ENCODE measurements at places on chromosomes 13 and 19.

DNA sequence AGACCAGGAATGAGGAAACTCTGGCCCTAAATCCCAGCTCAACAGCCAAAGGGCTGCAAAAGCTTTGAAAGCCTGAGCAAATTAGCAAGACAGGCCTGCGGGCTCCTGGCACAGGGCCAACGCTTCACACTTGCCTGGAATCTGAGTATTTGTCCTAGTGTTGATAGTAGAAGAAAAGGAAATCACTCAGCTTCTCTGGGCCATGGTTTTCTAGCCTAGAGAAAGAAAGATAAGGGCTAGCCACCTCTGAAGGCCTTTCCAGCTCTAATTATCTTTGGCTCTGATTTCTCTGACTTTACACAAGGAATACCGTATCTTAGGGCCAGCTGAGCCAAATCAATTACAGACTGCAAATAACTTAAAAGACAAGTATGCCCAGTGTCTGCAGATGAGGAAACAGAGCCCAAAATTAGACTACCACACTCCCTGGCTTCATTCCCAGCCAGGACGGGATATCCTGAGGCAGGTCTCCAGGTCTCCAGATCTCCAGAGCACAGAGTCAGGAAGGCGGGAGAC lies 69.6 kb downstream of the STK24 start:
- DNase-seq = no peak

- DNase-seq = no peak
Measured at GRCh38 chr19:9850235-9850959, 15.3 kb downstream of the PIN1 start.

- no peak for DNase-seq
Measured at GRCh38 chr19:5182751-5183150, 157.9 kb downstream of the PTPRS start.

DNA sequence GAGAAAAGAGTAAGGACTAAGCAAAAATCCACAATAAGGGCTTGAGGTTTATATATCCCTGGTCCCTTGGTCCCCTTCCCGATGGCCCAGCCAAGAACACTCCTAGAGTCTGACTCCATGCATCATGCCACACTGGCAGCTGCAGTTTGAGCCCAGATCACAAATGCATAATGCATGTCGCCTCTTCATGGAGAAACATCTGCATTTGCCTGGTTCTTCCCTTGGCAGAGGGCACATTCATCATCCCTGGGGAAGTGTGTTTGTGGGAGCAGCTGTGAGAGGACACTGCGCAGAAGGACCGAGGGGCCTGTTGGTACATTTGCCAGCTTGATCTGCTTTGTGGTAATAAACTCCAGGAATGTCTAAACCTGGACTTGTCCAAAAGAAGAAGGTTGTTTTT lies 731.8 kb downstream of the FGF9 start:
- DNase-seq = no peak

DNA sequence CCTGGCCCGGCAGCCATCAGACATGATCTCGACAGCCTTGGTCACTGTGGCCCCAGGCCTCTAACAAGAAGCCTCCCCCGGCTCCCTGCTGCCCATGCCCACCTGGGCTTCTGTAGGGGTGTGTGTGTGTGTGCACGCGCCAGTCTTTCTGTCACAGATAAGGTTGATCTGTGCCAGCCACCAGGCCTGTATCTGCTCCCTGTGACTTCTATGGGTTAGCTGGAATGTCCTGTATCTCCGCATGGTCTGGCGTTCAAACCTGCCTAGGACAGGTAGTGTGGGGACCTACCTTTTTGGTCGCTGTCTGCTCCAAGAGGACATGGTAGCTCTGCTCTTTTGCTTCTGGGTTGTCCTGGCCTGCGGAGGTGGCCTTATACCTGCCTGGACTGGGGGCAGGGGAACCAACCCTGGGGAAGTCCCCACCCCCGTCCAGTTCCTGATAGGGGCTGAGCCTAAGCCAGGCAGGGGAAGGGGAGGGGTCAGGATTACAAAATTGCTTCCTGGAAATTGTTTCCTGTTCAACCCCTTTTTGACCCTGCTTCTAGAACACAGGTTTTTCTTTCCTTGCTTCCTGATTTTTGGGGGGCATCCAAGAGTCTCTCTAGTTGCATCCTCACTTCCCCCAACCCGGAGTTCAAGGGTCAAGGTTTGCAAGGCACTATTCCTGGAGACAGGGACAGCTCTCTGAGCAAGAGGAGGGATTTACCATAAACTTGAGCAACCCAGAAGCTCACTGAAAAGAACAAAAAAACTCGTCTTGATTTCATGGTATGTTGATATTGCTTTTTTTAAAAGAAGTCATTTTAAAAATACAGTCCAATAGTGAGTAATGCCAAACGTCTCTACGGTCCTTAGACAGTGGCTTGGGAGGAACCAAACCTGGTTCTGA lies at the start of gene LRG1:
Gene LRG1, minus strand, starts transcription at position 344 of the 889 bp plus-strand sequence. Its CDS starts 23 bp downstream, at position 321.
- no peak for DNase-seq

- DNase-seq = peak; percentile 68
Measured at GRCh38 chr19:39410017-39410830, 2.2 kb upstream of the PLEKHG2 start.
